ENCODE measurements at places on chromosomes 3 and 15.

GRCh38 chr3:146382386-146382785 lies 87.0 kb downstream of the PLSCR2 start:
- DNase-seq = no peak

DNA sequence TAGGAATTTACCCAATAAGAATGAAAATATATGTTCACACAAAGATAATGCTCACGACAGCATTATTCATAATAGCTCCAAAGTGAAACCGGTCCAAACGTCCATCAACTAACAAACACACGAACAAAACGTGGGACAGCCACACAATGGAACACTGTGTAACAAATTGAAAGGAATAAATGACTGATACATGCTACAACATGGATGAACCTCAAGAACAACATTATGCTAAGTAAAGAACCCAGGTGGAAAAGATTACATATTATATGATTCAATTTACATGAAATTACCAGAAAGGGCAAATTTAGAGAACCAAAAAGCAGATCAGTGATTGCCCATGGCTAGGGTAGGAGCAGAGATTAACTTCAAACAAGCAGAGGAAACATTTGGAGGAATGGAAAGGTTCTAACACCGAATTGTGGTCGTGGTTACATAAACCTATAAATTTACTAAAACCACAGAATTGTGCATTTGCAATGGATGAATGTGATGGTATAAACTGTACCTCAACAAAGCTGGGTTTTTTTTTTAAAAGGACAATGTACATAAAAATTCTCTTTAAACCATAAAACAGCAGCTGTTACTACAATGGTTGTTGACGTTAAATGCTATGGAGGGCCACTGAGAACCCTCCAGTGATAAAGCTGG lies 76.3 kb downstream of the XXYLT1 start:
- DNase-seq = no peak

GRCh38 chr3:42819351-42819965 lies 10.2 kb downstream of the ACKR2 start:
- no peak for DNase-seq

DNA sequence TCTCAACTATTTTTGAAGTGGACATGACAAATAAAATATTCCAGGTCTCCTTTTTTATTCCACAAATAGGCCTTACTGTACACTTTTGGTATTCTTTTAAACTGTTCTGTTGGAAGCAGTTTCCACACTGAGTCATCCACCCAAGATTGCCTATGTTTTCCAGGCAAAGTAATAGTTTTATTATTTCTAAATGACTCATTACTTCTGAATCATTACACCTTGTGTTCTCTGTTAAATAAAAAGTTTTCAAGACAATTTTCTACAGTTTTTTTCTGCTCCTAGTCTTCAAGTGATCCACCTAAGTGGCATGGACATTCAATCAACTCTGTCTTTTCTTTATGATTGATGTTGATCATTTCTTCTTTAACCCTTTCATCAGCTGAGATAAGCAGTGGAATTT lies 26.5 kb downstream of the PPP2R3A start:
- no peak for DNase-seq

DNA sequence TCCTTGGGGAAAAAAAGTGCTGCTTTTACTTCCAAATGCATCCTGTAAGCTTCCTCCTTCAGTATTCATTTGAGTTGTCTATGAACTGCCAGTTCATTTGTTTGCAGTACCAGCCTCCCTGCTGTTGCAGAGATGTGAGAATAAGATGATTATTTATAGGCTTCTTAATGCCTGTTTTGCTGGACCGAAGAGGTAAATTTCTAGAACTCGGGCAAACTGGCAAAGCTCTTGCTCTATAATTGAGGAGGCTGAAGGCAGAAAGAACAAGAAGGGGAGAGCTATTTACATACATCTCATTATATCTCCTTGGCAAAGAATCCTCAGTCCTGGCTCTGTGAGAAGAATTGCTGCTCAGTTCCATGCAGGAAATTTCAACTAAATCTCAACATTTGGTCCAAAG lies 790.4 kb downstream of the GRM7 start:
- DNase-seq = no peak

GRCh38 chr3:48993834-48994233 lies 3.8 kb downstream of the P4HTM start:
- no peak for DNase-seq

DNA sequence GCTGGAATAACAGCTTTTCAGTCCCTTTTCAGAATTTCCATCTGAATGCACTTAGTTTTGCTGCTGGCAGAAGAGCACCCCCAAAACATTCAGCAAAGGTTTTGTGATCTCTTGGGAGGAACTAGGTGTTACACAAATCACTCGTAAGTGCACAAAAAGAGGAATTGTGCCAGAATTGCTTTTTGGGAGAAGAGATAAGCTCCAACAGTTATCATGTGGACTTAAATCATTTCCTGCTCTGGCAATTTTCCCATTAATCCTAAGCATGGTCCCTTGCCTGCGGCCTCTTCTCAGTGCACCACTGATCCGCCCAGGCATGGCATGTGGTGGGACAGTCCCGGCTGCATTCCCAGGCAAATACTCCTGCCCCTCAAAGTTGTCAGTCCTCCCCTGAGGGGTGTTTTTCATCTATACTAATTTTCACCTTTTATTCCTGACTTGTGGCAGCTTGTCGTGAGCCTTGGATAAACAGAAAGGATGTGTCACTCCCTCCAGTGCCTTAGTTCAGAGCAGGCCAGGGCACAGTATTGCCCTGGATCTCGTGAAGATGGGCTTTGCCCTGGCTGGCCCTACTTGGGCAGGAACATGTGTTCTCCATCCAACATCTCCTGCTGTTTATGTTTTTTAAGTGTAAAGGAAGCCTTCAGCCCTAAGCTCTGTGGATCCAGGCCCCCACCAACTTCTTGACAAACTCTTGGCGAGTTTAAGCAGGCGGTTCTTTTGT lies 44.6 kb upstream of the VILL start:
- DNase-seq = no peak

GRCh38 chr3:31571325-31571724 lies 38.6 kb downstream of the STT3B start:
- no peak for DNase-seq

DNA sequence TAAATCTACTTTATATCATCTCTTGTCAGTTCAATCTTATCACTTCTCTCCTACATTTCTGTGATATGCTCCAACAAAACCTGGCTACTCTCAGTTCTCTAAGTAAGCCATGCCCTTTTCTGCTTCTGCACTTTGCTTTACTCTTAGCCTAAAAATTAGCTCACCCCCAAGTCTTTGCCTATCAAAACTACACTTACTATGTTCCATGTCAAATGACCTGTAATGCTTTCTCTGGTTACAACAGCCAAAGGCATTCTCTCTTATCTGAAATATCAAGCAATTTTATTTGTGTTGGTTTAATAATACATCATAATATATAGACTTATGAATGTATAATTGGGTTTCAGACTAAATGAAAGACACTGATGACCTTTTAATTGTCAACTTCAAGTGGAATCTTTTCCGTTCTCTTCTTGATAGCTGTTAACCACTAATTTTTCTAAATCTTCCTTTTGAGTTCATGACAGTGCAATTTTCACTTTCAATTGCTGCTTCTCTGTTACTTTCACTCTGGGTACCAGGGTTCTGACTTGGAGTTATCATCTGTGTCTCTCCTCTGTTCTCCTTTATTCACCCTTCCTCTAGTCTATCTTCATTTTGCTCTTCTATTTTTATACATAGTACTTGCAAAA lies 619.0 kb upstream of the GOLIM4 start:
- DNase-seq = no peak

- DNase-seq = peak; percentile 34
Observed at GRCh38 chr3:34011171-34012101, 213.0 kb downstream of the PDCD6IP start.

- DNase-seq = no peak
Observed at GRCh38 chr15:72866182-72866581, 82.6 kb upstream of the ADPGK start.

GRCh38 chr15:31393444-31394091 lies 66.9 kb downstream of the KLF13 start:
- no peak for DNase-seq

DNA sequence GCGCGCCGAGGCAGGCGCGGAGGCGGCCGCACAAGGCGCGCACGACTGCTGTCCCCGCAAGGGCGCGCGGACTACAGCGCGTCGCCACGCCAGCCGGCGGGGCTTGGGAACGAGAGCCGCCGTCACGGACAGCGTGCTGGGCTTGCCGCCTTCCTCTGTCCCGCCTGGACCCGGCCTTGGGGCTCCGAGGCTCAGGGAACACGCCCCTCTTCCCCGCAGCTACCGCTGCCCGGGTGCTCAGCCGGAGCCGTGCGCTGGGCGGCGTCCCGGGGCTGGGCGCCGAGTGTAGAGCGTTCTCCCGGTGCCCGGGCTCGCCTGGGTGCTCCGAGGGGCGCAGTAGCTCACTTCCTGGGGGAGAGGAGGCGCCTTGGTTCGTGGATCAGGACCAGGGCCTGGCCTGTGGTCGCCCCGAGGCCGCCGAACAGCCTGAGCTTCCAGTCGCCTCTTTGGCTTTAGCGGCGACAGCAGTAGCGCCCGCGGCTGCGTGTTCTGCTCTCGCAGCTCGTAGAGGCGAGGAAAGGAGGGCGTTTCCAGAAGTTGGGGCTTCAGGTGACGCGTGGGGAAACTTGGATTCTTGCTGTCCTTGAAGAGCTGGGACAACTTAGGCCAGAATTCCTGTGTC lies 226.7 kb upstream of the C2CD4B start:
- DNase-seq = peak; percentile 64

DNA sequence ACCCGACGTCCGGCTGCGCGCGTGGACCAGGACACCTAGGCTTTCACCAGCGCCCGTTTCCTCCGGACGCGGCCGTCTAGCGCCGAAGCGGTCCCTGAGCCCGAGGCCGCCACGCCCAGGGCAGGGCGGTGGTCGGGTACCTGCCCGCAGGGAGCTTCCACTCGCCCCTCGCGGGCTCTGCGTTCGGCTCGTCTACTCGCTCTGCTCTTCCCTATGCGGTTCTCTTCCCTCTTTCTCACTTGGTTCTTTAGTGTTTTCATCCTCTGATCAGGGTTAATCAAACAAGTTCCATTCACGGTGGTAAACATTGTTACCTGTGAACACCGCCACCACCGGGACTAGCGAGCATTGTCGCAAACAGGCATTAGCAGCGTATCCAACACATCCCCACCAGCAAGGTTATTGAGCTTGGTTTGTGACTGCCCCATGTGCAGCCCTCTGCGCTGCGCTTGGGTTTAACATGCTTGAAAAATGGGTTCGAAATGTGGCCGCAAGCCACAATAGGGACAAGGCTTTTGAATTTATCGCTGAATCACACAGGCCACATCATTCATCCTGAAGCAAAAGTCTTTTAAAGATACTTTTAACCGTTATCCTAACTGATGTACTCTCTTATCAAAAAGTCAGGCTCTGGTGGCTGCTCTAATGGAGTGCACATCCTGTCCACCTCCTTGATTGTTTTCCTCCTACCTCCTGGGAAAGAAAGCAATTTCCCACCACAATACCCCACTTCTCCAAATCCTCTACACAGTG lies 843 bp upstream of the CD47 start:
- DNase-seq = no peak

DNA sequence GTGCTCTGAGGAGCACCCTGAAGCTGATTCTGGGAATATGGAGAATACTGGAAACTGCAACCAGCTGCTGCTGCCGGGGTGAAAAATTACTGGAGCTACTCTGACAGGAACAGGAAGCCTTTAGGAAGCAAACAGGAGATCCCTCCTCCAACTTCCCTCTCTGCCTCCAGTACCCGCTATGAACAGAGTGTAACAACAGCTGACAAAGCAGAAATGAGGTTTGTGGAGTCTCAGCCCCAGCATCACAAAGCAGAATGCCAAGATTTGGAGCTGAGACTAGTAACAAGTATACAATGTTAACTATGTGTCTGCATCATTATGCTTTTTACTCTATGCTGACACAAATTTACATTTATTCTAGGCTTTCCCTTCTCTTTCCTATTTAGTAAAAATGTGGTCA lies 22.7 kb upstream of the PIAS1 start:
- DNase-seq = no peak

DNA sequence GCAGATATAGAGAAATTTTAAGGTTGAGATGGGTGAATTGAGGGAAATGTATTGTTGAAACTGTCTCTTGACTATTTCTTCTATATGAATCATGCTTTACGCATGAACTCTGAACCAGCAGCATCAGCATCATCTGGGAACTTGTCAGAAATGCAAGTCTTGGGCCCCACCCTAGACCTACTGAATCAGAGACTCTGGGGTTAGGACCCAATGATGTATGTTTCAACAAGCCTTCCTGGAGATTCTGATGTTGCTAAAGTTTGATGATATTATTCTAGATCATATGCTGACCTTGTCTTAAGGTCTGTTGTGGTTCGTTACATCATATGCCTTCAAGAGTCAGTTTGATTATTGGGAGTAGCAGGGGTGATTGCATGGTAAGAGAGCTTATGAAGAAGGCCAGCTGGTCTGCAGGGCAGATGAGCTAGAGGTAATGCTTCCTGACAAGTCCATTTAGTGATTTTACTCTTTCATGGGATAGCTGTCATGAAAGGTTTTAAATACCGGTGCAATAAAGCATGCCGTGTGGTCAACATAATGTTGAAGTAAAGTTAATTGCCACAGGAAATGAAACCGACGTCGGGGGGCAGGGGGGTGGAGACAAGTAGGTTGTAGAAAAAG lies 152.4 kb upstream of the MRPL3 start:
- peak; percentile 70 for DNase-seq

DNA sequence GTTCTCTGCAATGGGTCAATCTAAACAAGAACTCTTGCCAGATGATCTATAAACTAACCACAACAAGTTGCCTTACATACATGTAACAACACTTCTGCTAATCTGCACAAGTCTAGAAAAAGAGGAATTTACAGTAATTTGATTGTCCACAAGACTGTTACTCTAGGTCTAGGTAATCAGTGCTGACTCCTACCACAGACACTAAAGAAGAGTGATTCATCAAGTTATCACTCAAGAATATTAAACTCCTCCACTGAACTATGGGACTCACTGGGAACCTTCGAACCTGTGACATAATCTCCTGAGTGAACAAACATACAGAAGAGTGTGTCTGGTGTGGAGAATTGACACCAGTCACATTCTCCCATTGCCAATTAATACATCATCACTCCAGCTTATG lies 138.3 kb downstream of the ANXA2 start:
- no peak for DNase-seq

DNA sequence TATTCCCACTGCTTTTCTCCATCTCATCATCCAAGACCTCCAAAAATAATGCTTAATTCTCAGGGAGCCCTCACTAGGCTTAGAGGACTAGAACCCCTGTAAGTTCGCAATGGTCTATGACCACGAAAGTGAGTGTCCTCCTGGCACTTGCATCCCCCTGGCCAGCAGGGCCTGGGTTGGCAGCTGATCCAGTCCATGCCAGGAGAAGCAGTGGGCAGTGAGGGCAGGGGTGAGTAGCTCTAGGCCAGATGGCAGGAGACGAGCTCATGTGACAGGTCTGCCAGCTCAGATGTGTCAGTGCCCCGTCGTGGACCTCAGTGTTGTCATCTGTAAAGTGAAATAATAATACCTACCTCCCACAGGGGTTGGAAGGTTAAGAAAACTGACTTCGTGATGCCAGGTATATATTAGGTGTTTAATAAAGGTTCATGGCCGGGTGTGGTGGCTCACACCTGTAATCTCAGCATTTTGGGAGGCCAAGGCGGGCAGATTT lies 11.1 kb downstream of the GP5 start:
- DNase-seq = no peak

Measured in WERI-Rb-1 (cell line).